ENCODE measurements at places on chromosomes 1 and 21.
A peak's percentile ranks its signal among the peaks of the same experiment; 100 is the strongest.

DNA sequence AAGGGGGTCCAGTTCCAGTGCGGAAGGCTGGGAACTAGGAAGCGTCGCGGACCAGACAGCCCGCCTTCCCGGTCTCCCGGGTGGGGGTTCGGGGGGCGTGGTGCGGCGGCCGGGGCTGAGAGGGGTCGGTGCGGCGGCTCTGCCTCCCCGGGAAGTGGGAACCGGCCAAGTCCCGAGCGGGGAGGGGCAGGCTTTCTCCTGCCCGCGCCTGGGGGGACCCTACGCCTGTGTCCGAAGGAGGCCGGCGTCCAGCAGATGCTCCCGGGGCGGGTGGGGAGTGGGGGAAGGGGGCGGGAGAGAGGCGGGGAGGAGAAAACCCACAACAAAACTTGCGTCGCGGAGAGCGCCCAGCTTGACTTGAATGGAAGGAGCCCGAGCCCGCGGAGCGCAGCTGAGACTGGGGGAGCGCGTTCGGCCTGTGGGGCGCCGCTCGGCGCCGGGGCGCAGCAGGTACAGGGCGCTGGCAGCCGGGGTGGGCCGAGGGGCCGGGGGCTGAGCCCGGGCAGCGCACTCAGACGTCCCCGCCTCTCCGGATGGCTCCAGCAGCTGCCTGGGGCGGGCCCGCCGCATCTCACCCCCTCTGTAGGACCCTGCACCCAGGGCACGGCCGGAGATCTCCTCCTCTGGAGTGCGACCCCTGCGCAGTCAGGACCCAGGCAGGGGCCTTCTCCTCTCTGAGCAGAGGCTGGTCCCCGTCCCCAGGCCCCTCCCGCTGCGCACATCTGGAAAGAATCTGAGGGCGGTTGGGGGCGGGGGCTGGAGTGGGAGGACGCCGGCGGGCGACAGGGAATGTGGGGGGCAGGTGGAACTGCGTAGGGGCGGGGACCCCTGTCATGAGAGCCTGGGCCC lies at the start of gene PODN:
TSS of gene PODN (plus strand) at position 355 of the 849 bp plus-strand sequence. CDS start 7,643 bp downstream, outside the sequence.
- DNase-seq, result peak; percentile 5

DNA sequence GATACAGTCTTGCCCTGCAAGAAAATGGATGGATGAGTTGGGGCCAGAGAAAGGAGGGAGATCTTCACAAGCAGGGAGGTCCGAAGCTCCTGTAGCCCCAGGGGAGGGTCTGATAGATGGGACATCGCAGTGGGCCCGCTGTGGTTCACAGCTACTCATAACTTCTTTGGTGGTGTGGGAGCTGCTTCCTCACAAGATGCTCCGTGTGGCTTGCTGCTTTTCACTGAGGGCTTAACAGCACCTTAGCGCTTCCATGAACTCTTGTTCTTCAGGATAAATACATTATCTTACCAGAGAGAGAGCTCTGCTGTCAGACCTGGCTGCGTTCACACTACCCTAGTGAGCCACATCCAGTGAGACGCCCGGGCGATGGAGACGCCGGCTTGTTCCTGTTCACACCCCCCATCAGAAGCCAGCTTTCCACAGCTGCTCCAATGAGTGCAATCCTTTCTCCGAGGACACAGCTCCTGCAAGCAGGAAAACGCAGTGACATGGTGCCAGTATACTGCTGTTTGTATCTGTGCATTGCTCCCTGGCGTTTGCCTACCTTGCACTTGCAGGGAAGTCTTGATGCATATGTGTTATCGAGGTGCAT lies 599.8 kb downstream of the AJAP1 start:
- DNase-seq, result no peak

DNA sequence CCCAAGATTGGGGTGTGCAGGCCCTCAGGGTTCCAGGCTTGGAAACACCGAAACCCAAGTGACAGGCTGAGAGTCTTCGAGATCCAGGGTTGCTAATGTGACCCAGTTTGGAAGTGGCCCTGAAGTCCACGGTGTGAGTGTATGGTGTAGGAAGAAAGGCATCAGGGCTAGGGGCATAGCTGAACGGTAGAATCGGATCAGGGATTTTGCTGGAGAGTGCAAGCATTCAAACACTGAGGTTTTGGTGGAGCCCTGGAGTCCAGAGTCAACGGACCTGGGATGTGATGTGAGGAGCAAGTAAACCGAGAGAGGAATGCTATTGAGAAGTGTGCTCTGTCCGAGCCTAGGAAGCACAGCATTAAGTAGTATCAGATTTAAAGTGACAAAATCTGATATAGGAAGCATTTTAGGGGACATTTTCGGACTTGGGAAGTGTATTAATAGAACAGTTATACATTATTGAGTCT lies 958 bp downstream of the NFYC start:
- DNase-seq, result no peak

GRCh38 chr21:44983421-44984206 lies 43.8 kb downstream of the SLX9 start:
- DNase-seq, result no peak

DNA sequence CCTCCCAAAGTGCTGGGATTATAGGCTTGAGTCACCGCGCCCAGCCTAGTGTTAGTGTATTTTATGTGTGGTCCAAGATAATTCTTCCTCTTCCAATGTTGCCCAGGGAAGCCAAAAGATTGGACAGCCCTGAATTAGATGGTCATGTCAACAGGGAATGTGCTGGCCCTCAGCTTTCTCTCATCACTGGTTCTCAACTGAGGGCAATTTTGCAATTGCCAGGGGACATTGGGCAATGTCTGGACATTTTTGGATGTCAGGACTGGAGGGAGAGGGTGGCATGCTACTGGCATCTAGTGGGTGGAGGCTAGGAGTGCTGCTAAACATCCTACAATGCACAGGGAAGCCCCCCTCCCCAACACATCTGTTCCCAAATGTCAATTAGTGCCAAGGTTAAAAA lies 95.0 kb downstream of the LAMC2 start:
- no peak for DNase-seq

Data from activated T-helper 2 cell treated with anti-CD3 and anti-CD28 coated beads, Interferon-gamma antibody, Interleukin-2, Interleukin-4, amounts not matched to agents 10 μg/mL and 5 μg/mL and 100 μg/mL, durations not matched to agents 14 hours and 24 hours and 36 hours (primary cell).